ENCODE measurements at places on chromosomes 5 and 9.

DNA sequence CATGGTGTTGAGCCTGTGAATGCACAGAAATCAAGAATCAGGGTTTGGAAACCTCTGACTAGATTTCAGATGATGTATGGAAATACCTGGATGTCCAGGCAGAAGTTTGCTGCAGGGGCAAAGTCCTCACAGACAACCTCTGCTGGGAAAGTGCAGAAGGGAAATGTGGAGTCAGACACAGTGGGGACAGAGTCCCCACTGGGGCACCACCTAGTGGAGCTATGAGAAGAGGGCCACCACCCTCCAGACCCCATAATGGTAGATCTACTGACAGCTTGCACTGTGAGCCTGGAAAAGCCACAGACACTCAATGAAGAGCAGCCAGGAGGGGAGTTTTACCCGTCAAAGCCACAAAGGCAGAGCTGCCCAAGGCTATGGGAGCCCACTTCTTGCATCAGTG is 181.9 kb upstream of the SEMA6A start:
- no peak for DNase-seq

DNA sequence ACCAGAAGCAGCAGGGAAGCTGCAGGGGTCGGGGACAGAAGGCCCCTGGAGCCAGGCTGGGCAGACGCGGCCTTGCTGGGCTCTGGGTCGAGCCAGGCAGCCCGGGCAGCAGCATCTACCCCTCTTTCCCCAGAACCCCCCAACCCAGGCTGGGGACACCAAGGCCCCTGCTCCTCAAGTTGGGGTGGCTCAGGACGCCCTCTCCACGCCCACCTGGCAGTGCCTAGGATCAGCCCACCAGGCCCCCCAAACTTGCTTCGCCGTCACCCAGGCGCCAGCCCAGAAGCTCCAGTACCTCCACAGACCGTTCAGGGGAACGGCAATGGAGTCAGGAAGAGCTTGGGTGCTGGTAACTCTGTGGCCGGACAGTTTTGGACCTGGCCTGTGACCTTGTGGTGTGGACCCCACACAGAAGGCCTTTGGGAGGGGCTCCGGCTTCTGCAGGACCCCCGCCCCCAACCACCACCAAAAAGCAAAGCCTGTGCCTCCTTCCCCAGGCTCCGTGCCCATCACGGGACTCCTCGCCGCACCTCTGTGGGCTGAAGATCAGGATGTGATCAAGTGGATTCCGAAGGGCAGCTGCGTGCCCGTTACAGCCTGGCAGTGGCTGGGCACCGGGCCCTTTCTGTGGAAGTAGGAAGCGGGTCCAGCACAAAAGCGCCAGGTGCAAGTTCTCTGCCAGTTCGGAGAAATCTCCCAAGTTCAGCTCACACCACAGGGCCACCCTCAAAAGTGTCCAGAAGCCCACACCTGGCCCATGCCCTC is 2.1 kb downstream of the SLC12A7 start:
- DNase-seq = no peak

GRCh38 chr9:127877566-127877998 is at the start of gene AK1:
Gene AK1, minus strand, starts transcription at chr9:127877675. Its CDS starts 3,058 bp downstream, at chr9:127874617.
- DNase-seq = peak; percentile 77

DNA sequence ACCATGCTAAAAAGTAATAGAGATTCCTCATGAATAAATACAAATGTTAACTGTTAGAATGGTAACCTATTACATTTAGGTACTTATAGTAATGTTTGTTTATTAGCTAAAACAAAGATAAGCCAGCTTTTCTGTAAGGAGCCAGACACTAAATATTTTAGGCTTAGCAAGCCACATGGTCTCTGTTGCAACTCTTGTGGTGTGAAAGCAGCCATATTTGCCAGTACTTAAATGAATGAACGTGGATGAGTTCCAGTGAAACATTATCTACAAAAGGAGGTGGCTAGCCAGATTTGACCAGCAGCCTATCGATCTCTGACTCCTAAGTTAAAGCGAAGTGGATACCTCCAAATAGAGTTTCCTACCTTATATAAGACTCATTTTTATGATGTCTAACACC is 331.6 kb downstream of the CDH12 start:
- no peak for DNase-seq

GRCh38 chr5:140037012-140037411 is 6.1 kb downstream of the NRG2 start:
- peak; percentile 55 for DNase-seq

DNA sequence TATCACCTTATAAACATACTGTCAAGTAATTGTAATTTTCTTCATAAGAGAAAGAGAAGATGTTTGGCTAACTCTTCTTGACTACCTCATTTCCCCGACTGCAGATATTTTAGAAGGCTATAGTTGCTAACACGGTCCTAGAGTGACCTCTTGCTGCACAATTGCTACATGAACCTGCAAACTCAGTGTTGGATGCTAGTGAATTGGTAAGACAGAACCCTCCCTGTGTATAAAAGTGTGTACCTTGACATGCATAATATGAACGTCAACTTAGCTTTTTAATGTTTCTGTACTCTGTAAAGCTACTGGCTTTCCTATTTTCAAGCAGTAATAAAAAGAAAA is 46.7 kb upstream of the CER1 start:
- no peak for DNase-seq

DNA sequence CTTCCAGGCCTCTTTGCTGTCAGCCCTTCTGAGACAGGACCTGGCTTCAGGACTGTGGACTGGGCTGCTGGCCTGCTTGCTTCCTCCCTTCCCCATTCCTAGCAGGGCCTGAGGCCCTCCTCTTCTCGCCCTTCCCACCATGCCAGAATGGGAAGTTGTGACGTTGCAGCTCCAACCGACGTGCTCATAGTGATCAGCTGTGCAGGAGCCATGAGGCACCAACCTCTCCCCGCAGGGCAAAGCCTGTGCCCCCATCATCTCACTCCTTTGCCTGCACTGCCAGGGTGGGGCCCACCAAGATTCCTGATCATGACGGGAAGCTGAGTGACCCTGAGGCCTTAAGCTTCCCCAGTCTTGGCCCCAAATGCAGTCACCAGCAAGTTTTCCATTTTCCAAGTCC is 45.1 kb upstream of the GARNL3 start:
- DNase-seq = no peak

DNA sequence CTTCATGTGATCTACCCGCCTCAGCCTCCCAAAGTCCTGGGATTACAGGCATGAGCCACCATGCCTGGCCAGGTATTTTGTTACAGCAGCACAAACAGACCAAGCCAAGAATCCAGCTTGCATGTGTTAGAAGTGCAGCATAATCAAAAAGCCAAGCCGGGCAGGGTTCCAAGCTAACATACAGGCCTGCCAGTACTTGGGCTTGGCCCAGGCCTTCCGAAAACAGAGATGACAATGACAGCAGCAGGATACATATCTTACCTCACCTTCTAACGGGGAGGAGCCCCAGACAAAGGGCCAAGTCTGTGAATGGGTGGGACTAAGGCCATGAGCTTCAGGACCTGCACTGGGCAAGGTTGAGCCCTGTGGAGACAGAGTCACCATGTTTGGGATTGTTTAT is 91.4 kb upstream of the ZNF462 start:
- no peak for DNase-seq

GRCh38 chr5:73841641-73842040 is 215.6 kb downstream of the ARHGEF28 start:
- no peak for DNase-seq

- DNase-seq = no peak
Observed at GRCh38 chr9:134494273-134494815, 147.3 kb upstream of the COL5A1 start.
